ENCODE measurements at places on chromosomes 11 and 22. TPM values are rescaled to one million over a fixed set of nuclear protein-coding genes. Genes with fewer than 3 reads are reported as not detected.

CDC42EP2 gene
- total RNA-seq = 27.7 TPM

GRCh38 chr22:44364751-44365130 lies 52.0 kb upstream of the SHISAL1 start:
- H3K4me1 ChIP-seq = peaks cover 51% of the 10 kb centered on the region
- DNase-seq = no peak
- H3K36me3 ChIP-seq = no peaks in the 10 kb centered on the region
- peak overlapping the region; percentile 66 for H3K27ac ChIP-seq
- H3K4me3 ChIP-seq = no peak overlapping the region

CECR2 gene
- total RNA-seq = 0.98 TPM

SLC15A3 gene
- 23.1 TPM for total RNA-seq

- H3K27me3 ChIP-seq = no peaks in the 10 kb centered on the region
- no peaks in the 10 kb centered on the region for H3K36me3 ChIP-seq
- H3K27ac ChIP-seq = no peak overlapping the region
- H3K4me1 ChIP-seq = peaks cover 8% of the 10 kb centered on the region
Observed at GRCh38 chr11:100676901-100677300, 10.2 kb upstream of the ARHGAP42 start.
